CD4-positive, CD25-positive, alpha-beta regulatory T cell (primary cell): ENCODE measurements at places on chromosomes 4 and X.

DNA sequence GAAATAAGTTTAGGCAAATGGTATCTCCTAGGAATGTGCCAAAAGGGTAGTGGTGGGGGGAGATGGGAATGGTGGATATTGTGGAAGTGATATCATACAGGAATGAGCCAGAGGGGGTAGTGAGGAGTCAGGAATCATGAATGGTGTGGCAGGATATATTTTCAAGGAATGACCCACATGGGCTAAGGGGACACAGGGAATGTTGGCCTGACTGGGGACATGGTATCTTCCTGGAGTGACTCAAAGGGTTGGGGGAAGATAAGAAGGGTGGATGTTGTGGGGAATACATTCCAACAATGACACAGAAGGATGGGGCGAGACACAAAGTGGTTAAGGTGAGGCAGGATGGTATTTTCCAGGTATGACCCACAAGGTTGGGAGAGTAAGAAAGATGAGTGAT is 60.6 kb downstream of the MAOA start:
- no peak for DNase-seq

DNA sequence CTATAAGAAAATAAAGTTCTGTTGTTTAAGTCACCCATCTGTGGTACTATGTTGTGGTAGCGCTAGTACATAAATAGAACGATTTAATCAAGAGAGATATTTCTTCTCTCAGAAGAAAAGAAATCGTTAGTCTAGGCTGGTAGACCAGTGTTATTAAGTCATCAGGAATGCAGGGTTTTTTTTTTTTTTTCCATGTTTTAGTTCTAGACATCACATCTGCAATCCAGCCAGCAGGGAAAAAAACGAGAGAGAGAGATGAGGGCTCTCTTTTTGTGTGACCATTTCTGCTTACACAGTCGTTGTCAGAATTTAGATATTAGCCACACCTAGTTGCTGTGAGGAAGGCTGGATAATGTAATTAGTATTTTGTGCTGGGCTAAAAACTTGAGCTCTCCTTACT is 417.4 kb downstream of the TMA16 start:
- no peak for DNase-seq

DNA sequence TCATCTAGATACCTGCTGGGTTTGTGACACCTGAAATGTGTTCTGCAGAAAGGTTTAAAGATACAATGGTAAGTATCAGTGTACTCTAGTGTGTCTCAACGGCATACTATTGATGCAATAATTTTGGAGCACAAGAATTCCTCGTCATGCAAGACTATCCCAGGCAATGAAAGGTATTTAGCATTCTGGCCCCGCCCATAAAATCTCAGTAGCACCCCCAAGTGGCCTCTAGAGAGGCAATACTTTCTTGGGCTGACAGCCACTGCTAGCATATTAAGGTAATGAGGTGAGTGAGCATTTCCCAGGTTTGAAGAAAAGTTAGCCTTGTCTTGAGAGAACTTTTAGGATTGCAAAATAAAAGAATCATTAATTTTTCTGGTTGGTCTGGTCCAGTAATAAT is 24.0 kb downstream of the TAB3 start:
- no peak for DNase-seq

DNA sequence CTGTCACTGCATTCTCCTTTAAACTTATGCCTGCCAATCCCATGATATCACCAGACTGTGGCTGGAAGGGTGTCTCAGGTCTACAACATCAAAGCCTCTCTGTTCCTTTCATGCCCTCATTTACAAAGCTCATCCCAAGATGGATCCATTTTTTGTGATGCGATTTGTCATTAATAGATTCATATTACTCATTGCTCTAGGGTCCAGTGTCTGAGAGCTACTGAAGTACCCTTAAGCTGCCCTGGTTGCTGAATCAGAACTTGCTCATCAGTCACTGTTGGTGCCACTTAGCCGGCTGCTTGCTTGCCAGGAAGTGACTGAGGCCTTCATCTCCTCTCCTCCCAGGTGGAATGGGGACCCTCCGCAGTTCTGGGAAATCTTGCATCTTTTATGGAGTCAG is 395.5 kb upstream of the BOD1L1 start:
- DNase-seq, result no peak

DNA sequence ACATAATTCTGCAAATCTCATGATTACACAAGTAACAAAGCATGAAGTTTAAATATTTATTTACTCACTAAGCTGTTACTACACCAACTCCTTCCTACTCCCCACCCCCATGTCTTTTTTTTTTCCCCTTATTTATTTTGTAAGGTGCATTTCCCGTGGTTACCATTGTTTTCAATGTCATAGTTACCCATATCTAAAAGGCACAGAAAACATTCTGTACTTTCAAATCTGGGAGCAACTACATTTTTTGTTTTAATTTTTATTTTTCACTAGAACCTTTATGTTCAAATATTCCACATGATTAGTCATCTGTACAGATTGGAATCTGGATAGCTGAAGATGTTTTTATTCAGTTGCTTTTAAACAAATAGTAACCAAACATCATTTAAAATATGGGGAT is 62.8 kb downstream of the PPP3CA start:
- peak; percentile 38 for DNase-seq

- no peak for DNase-seq
These were observed 502.3 kb upstream of the DIAPH2 start for GRCh38 chrX:96182366-96182765.

- peak; percentile 34 for DNase-seq
These were observed 10.4 kb downstream of the L1CAM start for GRCh38 chrX:153875391-153876111.

GRCh38 chr4:53075162-53075785 is 213.2 kb downstream of the RASL11B start:
- no peak for DNase-seq

DNA sequence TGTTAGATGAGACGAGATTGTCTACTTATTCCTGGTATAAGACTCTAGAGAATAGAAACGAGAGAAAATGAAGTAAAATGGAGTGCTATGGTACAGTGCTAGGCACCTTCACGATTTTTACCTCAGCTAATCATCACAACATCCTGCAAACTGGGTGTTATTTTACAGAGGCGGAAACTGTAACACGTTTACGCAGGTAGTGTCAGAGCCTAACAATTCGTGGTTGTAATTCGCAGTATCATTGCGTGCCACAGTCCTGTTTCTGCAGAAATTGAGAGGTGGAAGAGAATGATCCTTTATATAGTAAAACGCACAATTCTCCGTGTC is 383 bp upstream of the TBC1D19 start:
- DNase-seq, result no peak

- DNase-seq, result no peak
These were observed 34.2 kb downstream of the PLAC1 start for GRCh38 chrX:134624046-134624430.

GRCh38 chrX:68234171-68234910 is 199.0 kb downstream of the OPHN1 start:
- DNase-seq, result no peak

DNA sequence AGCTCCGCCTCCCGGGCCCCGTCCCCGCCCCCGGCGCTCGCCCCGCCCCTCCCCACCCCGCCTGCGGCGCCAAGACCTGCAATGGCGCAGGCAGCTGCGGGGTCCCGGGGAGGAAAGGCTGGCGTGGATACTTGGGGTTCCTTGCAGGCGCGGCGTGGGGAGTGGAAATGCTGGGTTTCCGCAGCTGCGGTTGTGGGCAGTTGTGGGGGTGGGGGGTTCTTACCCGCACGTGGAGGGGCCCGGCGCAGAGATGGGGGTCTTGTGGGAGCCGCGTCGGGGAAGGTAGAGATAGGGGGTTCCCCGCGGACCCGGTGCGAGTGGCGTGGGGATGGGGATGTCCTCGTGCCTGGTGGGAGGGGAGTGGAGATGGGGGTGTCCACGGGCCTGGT is 680 bp upstream of the ASMTL start:
- peak; percentile 80 for DNase-seq

DNA sequence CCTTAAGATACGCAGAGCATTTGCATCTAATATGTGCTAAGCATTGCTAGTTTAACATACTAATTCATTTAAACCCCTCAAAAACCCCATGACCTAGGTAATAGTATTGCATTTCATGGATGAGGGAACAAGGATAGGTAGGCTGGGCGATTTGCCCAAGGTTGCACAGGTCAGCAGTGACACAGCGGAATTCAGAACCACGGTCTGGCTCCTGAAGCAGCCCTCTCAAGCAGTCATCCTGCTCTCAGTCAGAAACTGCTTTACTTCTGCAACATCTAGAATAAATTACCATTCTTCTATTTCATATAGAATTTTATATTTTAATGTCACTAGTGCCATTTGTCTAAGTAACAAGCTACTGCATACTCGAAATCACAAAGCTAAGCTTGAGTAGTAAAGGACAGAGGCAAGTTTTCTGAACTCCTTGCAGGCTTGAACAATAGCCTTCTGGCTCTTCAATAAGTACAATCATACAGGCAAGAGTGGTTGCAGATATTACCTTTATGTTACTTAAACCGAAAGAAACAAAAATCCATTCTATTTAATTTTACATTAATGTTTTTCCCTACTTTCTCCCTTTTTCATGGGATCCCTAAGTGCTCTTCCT is 555 bp upstream of the SPP1 start:
- no peak for DNase-seq

DNA sequence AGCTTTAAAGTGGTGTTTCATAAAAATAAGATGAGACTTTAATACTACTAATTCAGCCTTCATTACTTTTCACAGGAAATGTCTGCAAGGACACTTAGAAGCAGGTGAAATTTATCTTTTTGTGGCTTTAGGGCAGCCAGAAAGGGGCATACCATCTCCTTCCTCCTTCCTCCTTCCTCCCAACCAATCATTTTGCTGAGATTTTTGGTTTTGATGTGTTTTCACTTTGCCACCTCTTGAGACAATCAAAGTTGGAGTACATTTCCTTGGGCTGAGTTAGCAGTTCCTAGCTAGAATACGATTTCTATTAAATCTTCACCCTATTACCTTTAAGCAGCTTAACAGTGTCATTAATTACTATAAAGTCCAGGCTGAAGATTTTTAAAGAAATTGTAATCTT is 5.1 kb upstream of the NDST3 start:
- no peak for DNase-seq

- DNase-seq, result no peak
These were observed 928.1 kb downstream of the FAT4 start for GRCh38 chr4:126242679-126243390.

- DNase-seq, result no peak
These were observed 14.9 kb downstream of the NSDHL start for GRCh38 chrX:152845618-152846240.

DNA sequence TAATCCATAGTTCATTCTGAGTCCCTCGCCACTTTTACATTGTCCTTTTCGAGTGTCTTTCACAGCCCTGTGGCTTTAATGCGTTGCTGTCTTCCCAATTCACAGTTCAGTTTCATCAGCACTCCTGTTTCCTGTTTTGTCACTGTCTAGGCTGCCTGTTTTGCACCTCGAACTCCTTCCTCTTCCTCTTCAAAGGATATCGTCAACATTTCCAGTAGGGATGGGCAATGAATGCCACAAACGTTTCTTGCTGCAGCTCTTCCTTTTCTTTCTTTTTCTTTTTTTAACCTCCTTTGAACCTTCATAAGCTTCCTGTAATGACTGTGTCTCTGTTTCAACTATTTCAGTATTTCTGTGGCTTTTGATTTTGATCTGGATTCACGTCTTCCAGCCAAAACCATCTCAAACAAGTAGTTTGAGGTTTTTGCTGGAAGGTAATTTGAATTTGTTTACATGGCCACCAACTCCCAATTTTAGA is 105.4 kb downstream of the ANXA3 start:
- peak; percentile 43 for DNase-seq

GRCh38 chr4:187364401-187364800 is 631.2 kb upstream of the ZFP42 start:
- DNase-seq, result no peak

- no peak for DNase-seq
These were observed 13.9 kb upstream of the PCDH19 start for GRCh38 chrX:100424012-100424411.

DNA sequence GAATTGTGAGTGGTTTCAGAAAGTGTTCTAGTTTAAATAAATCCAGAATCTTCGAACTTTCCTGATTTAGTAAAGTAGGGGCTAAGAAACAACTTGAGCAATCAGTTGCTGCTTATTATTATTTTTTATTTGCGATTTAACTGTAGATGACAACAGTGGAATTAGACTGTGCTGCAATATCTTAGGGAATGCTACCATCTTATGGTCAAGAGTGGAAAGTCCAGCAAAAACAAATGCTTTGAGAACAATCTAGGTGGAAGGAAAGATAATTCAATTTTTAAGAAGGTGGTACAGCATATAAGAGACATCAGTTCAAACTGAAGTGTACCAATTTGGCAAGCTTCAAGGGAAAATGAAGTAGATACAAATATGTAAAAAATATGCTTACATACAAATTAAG is 73.3 kb downstream of the CYLC1 start:
- DNase-seq, result no peak

DNA sequence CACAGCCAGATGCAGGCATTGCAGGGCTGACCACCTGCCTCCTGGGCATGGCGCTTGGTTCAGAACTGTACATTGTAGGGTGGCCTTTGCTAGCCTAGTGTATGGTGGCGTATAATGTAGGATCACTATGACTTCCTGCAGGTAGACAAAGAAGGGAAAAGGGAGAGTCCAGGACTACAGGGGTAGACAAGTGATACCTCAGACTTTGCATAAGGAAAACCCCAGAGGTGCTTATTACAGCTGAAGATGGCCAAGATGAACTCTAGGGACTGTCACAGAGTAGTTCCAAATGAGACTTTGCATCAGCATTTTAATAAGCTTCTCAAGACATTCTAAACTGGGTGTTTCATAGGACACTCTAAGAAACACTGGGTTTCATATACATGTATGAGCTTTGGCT is 116.4 kb upstream of the PUDP start:
- no peak for DNase-seq
